Metanephros (tissue), 2 donors: ENCODE measurements at places on chromosomes 5 and 9. TPM values are rescaled to one million over a fixed set of nuclear protein-coding genes. Genes with fewer than 3 reads are reported as not detected.

CDKN2A gene
- 0.12 TPM for total RNA-seq

PCDHGA12 gene
- total RNA-seq = 10.0 TPM

CRHBP gene
- total RNA-seq = 33.6 TPM

RUSC2 gene
- total RNA-seq = 30.4 TPM

GBGT1 gene
- 5.6 TPM for total RNA-seq

SLC6A19 gene
- total RNA-seq = 33.0 TPM
